Posterior vena cava (tissue), 2 donors: ENCODE measurements at places on chromosomes 1 and 21.

DNA sequence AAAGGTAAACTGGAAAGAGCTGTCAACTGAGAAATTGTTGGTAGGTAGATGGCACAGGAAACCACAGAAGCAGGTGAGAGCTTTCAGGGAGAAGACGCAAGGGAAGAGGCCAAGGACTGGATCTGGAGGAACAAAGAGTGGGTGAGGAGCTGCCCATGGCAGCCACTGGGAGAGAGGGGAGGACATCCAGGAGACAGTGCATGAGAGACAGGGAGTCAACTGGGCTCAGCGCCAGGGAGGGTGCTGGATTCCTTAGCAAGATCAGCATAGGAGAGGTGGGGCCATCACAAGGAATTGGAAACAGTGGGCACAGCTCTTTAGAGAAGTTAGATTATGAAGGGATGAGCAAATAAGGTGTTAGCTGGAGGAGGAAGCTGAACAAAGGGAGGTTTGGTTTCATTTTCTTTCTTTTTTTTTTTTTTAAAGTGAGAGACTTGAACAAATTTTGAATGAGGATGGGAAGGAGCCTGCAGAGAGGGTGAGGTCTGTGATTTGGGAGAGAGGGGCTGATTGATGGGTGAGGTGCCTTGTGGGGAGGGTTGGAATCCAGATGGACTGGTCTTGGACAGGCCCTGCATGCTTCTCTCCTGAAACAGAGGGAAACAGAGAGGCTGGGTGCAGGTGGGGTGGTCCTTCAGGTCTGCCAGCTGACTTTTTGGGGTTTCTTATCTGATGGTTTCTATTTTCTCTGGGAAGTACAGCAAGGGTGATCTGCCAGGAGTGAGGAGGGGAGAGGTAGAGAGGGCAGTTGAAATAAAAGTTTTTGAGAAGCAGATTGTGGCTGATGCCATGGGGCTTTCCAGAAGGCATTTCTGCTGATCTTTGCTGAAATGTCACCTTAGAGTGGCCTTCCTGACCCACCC, 5.4 kb downstream of the CYP4B1 start:
- DNase-seq = no peak

GRCh38 chr1:103517380-103518047, 8.0 kb upstream of the RNPC3 start:
- no peak for DNase-seq

DNA sequence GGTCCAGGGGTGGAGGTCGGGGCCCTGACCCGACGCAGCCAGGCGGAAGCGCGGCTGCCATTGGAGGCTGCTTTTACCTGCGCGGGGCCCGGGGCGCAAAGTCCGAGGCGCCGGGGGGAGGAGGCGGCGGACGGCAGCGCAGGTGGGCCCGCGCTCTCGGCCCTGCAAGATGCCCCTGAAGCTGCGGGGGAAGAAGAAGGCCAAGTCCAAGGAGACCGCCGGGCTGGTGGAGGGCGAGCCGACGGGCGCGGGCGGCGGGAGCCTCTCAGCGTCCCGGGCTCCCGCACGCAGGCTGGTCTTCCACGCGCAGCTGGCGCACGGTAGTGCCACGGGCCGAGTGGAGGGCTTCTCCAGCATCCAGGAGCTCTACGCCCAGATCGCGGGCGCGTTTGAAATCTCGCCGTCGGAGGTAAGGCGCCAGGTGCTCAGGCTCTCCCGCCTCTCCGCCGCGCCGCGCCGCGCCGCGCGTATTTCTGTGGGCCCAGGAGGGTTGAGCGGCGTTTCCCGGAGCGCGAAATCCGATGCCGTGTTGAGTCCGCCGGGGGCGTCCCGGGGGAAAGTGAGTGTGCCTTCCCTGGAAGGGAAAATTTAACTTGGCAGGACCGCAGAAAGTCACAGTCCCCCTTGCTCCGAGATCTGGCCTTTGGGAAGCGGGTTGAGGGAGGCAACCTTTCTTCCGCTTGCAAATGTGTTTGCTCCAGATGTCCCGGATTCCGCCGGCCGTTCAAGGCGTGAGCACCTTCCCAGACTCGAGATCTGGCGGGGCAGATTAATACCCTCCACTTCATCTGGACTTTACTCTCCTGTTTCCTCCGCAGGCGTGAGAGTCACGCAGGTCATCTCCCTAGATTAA, at the start of gene GIPC2:
TSS of gene GIPC2 (plus strand) at position 41 of the 853 bp plus-strand sequence. CDS start at position 170, 129 bp downstream.
- no peak for DNase-seq

- DNase-seq = no peak
Measured at GRCh38 chr1:98119796-98120195, 199.0 kb upstream of the DPYD start.

- DNase-seq = no peak
Measured at GRCh38 chr1:151237678-151238466, 16.7 kb upstream of the PSMD4 start.

- no peak for DNase-seq
Measured at GRCh38 chr1:187067160-187067559, 238.4 kb downstream of the PLA2G4A start.

DNA sequence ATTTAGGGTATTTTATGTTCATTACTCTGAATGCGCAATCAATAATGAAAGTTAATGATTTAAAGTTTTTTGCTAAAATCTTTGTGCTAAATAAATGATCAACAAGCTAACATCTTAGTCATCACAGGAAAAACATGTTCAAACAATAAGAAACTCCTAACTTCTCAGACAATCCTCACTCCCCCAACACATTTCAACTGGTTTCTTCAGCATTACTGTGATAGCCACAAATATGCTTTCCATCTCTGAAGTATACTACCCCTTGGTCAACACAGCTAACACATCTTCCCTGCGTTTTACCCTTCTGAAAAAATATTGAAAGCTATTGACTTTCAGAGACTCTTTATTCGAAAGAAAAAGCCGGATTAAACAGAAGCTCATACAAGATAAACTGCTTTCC, 85.8 kb downstream of the ZNF644 start:
- no peak for DNase-seq

DNA sequence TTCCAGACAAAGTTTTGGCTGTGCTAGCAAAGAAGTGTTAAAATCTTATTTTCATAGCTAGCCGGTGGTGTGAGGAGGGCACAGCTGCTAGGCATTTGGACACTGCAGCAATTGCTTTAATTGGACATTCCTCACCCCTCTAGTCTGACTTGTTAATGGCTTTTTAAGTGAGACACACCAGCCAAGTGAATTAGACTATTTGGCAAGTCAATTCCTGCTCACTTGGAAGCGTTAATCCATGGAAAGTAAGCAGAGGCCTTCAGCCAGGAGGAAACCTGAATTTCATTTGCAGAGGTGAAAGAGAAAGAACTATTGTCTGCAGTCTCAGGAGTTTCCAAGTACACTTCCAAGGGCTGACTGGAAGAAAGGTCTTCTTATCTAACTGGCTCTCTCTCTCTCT, 175.7 kb downstream of the ST6GALNAC3 start:
- DNase-seq = no peak

DNA sequence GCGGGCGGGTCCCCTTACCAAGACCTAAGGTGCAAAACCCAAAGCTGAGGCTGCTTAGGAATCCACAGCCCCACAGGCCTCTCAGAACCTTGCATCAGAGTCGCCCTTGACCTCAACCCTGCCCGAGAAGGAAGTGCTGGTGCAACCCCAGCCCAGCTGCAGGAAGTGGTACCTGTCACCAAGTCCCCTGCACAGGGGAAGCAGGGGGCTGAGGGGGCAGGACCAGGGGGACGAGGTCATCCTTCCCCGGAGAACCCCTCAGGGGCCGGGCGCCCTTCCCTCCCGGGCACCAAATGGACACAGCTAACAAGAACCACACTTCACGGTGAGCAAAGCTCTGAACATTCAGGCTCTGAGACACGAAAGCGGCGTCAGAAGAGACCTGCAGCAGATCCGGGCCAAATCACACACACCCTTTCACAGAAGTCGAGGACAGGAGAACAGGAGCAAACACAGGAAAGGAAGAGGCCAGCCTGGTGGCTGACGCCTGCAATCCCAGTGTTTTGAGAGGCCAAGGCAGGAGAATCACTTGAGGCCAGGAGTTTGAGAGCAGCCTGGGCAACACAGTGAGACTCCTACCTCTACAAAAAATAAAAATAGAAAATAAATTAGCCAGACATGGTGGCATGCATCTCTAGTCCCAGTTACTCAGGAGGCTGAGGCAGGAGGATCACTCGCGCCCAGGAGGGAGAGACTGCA, 6.4 kb downstream of the ITGB2 start:
- no peak for DNase-seq

- no peak for DNase-seq
Measured at GRCh38 chr1:14372526-14372925, 226.0 kb upstream of the KAZN start.

GRCh38 chr1:147466543-147466942, 74.8 kb upstream of the BCL9 start:
- DNase-seq = no peak

- peak; percentile 82 for DNase-seq
Measured at GRCh38 chr1:232142403-232143314, 487.3 kb downstream of the SIPA1L2 start.

GRCh38 chr21:29121759-29122158, 8.7 kb upstream of the MAP3K7CL start:
- no peak for DNase-seq

GRCh38 chr21:31252091-31252490, 92.0 kb downstream of the TIAM1 start:
- no peak for DNase-seq

DNA sequence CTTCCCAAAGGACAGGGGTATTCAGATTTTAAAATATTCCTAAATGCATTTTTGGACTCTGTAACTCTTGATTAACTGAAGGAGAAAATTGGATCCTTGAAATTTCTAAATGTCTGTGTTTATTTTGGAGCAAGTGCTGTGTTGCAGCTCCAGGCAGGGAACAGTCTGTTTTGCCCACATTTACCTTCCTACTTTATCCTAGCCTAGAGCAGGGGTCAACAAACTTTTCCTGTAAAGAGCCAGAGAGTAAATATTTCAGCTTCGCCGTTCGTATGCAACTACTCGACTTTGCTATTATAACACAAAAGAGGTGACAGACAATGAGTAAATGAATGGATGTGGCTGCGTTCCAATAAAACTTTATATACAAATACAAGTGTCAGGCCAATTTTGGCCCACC, 402.2 kb downstream of the GPATCH2 start:
- no peak for DNase-seq

DNA sequence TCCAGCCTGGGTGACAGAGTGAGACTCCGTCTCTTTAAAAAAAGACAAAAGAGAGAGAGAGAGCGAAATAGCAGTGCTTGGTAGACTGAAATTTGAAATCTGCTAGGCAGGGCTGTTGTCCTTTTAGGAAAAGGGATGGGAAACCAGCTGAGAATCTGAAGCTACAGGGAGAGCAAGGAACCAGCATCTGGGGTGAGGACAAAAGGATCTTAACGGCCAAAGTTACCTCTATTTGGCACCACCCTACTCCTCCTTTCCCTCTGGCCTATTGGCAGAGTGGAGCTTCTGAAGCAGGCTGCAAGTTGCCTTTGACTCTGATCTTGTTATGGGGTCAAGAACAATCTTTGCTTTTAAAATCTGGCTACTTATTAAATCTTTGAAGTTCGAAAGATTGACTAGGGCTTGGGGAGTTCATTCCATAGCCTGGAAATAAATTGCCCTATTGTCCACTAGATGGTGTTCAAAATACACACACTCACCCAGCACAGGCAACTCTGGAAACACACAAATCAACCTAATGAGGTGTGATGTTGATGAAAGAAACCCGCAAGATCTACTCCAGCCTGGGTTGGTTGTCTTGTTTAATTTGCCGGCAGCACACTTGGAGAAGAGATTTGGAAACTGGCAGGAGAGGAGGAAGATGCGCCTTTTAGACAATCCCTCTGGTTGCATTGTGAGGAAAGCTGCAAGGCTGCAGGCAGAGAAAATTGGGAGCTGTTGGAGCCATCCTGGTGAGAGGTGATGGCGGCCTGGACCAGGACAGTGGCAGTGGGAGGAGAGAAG, 16.5 kb upstream of the PARP1 start:
- DNase-seq = no peak

DNA sequence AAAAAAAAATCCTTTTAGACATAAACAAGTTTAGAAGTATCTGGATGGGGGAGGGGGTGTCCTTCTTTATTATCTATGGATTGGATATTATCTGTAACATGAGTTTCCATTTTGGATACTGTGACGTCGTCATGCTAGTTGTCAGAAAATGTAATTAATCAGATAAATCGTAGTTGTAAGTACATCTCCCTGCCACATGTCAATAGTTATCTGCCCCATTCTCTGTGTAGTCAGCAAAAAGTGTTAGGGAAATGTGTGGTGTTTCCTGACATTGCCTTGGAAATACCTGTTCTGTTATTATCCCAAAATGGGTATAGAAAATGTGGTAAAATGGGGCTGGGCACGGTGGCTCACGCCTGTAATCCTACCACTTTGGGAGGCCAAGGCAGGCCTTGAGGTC, 24.6 kb upstream of the SDE2 start:
- no peak for DNase-seq

DNA sequence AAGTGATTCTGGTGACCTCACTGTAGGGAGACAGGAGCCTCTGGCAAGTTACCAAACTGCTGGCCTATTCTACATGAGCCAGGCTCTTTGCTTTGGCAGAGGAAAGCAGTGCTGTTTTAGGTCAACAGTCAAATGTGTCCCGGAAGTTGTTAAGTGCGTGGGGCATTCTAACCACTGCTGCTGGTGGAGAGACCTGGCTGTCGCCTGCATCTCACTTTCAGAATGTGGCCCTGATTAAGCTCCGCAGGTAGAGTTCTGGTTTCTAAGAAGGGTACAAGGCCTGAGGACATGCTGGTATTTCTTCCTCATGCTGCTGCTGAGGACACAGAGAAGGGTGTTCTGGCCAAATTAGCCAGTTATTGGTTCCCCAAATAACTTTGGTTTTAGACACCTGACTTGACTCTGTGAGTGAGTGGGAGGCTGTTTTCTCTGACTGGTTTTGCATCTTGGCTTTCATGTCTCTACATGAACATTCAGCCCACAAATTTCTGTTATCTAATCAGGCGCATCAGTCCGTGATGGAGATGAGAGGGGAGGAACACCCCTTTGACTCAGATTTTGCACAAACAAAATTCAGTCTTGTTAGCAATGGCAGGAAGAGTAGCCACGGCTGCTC, 120.8 kb downstream of the LMO4 start:
- no peak for DNase-seq

- DNase-seq = no peak
Measured at GRCh38 chr21:29181799-29182470, 51.5 kb downstream of the MAP3K7CL start.

- no peak for DNase-seq
Measured at GRCh38 chr1:209516771-209517680, 66.5 kb upstream of the CAMK1G start.

DNA sequence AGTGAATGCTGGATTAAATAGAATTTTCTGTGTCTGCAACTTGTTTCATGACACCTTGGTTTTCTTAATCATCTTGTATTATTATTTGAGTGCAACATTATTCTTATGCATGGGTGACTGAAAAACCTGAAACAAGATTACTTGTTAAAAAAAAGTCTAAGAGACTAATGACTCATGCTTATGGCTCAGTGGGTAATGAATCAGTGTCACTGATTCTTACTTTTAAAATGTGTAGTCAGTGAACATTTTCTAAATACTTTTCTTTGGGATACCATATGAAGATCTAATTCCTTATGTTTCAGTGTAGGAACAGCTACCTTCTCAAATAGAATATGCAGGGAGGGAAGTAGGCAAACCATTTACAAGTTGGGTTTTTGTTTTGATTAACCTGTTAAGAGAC, 65.5 kb downstream of the PRKAA2 start:
- no peak for DNase-seq

- DNase-seq = no peak
Measured at GRCh38 chr1:33074193-33074945, 6.6 kb upstream of the AZIN2 start.

GRCh38 chr1:207883104-207883651, 27.7 kb downstream of the CD34 start:
- no peak for DNase-seq
